ENCODE measurements at places on chromosomes 16 and 17.

GRCh38 chr17:56847106-56847505, 13.2 kb downstream of the DGKE start:
- no peak for DNase-seq

DNA sequence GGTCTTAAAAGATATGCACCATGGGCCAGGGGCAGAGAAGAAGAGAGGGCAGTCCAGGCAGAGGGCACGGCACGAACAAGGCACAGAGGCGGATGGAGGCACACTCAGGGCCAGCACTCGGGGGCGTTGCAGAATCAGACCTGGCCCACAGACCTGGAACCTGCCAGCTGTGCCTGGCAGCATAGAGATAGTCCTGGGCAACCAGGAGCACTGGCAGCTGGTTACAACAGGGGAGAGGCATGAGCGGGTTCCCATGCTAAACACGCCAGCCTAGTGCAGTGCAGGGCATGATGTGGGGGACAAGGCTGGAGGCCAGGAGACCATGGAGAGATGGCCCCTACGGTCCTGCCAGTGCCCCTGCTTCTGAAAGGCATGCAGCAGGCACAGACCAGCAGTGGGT, 56.9 kb upstream of the RBFOX3 start:
- DNase-seq, result no peak

DNA sequence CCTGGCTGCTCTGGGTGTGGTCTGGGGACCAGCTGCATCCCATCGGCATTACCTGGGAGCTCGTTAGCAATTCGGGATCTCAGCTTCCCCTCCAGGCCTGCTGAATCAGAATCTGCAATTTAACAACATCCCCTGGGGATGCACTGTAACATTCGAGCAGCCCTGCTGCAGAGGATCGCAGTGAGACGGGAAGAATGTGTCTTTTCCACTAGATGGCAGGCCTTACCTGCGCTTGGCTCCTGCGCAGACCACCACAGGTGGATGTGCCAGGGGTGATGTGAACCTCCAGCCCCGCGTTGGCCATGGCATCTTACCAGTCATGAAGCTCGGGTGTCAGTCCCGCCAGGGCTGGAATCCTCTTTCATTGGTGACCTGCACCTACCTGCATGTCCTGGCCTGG, 209.9 kb downstream of the PRKCB start:
- DNase-seq, result no peak

- DNase-seq, result no peak
Observed at GRCh38 chr16:7373776-7374175, 41.1 kb downstream of the RBFOX1 start.

DNA sequence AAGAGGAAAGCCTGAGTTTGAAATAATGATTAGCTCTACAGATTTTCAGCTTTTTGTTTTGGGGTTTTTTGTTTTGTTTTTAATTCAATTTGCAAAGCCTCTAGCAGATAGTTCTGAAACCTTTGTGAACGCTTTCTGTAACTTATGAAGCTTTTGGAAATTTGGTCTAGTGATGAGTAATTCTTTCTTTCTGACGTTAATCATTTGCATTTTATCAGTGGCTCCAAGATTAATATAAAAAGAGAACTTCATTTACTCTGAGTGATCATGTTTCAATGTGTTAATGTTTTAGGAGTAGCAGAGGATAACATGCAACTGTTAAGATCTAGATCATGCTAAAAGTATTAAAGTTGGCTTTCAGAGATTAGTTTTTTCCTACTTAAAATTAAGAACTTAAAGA, 160.3 kb upstream of the TBX2 start:
- no peak for DNase-seq

DNA sequence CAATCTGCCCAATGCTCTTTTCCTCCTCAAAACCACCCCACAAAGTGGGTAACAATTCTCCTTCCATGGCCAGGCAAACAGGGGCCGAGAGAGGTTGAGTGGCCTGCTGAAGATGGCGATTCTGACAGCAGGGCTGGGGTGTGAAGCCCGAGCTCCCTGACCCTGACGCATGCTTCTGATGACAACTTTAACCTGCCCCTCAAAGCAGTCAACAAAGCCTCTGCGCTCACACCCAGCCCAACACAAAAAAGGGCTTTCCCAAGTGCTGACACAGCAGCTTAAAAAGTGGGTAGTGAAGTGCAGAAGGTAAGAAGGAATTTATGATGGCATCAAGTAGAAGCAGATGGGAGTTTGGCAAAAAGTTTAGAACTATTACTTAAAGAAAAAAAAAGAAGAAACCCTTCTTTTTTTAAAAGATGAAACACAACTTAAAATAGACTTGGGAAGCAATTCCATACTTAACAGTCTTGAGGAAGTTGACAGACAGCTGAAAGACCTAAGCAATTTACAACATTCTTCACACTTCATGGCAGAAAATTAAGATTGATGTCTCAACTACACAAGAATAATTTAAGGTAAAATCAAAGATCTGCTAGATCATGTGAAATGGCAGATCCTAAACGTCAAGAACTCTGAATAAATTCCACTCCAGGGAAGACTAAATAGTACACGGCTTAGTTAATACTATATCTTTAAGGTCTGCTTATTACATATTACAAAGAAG, 133.9 kb downstream of the PARN start:
- no peak for DNase-seq

DNA sequence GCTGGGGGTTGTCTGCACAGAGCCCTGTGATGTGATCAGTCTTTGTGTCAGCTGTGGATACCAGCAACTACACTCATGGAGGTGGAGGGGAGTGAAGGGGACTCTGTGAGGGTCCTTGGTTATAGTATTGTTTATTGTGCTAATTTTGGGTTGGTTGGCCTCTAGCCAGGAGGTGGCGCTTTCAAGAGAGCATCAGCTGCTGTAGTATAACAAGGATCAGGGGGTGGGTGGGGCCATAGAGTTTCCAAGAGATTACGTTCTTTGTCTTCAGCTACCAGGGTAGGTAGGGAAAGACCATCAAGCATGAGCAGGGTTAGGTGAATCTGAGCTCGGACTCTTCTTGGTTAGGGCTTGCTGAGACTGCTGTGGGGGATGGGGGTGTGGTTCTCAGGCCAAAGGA, 97.1 kb upstream of the HS3ST3A1 start:
- no peak for DNase-seq

- DNase-seq, result no peak
Observed at GRCh38 chr16:83433201-83433600, 374.6 kb upstream of the HSBP1 start.

- no peak for DNase-seq
Observed at GRCh38 chr16:13390093-13390985, 488.9 kb downstream of the SHISA9 start.

DNA sequence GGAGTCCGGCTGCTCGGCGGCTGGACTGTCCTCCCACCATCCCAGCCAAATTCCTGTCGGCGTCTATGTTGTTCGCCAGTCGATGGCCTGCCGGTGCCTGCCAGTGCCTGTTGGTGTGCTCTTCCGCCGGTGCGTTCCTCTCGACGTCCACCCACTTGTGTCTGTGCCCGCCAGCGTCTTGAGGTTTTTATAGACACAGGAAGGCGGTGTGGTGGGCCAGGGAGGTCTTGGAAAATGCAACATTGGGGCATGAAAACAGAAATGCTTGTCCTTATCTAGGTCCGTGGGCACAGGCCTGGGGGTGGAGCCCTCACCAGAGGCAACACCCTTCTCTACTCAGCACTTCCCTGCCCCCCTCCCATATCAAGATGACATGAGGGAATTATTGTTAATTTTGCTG, 167.8 kb downstream of the IRF8 start:
- no peak for DNase-seq

DNA sequence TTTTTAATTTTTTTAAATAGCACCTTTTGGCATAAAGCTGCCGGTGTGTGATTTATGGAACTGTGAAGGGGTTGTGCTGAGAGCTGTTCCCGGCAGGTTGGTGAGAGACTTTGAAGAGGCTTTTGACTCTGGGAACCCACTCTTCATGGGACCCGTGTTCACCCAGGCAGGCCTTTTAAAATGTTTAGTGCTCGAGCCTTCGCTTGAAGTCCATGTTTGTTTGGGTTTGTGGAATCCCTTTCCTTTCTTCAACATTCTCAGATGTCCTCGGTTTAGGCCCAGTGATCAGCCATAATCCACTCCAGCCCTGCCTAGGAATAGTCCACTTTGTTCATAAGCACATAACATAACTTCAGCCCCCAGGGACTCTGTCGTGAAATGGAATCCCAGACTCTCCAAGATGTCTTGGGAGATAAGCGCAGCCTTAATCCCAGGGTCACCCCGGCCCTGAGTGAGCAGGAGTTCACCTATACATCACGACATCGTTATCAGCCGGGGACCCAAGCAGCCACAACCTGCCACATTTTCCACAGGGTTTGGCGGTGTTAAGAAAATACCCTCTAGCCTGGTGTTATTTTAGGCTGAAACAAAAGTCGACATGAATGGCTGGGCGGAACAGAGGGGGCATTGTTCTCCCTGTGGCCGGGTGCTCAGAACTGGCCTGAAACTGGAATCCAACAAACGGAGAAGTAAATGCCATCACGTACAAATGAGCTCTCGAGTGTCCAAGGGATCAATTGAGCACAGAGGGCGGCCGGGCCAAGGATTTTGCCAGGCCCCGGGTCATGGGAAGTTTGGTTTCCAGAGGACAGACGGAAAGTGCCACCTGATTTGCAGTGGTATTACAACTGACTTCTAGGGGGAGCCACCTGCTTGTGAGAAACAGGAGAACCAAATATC, 145.7 kb upstream of the IRX3 start:
- no peak for DNase-seq

- no peak for DNase-seq
Observed at GRCh38 chr16:380762-381011, 1.1 kb downstream of the PGAP6 start.

- DNase-seq, result no peak
Observed at GRCh38 chr17:78999947-79000395, 9.6 kb downstream of the CANT1 start.

- DNase-seq, result no peak
Observed at GRCh38 chr17:57811638-57812280, 38.1 kb downstream of the MRPS23 start.

DNA sequence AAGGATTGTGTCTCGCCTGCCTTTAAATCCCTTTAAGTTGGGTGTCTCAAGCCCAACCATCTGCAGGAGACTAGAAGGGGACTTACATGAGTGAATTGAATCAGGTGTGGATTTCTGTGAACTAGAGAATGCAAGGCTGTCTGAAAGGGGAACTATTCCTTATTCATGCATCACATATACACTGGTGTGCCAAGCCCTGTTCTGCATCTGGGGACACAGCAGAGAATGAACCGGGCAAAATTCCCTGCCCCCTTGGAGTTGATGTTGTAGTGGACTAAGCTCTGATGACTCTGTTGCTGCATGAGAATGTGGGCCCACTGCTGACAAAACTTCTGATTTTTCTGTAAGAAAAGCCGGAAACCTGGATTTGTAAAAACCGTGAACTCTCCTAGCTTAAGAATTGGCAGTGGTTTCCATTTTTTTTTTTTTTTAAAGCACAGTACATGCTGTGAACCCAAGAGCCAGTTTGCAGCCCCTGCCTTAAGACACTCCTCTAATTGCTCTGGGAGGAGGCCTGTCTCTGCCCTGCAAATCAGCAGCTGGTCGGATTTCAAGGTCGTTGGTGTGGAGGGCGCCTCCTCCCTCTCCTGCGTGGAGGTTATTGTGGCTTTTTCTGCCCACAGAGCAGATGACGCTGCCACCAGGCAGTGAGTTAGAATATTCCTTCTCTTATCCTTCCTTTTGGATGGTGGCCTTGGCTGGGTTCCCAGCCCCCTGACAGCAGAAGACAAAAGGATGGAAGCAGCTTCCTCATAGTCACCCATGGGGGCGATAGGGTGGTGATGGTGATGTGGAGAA, 131.0 kb downstream of the PRKCB start:
- no peak for DNase-seq

- DNase-seq, result no peak
Observed at GRCh38 chr16:3195975-3196374, 8.0 kb downstream of the OR1F1 start.

- no peak for DNase-seq
Observed at GRCh38 chr16:56894331-56894917, 29.4 kb downstream of the SLC12A3 start.

DNA sequence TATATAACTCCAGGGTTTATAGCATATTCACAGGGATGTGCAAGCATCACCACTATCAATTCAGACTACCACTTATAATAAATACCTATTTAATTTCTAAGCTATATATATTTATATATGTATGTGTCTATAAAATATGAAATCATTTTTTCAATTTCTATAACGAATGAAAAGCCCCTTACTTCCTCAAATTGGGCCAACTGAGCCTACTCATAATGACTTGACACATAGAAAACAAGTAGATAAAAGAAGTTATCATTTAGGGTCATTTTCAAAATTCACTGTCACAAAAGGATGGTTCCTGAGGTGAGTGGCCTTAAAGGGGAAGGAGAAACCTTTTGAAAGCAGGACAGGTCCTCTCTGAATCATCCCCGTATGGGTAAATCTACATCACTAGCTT, 114.1 kb downstream of the ADCY9 start:
- DNase-seq, result no peak

- no peak for DNase-seq
Observed at GRCh38 chr17:44907729-44908470, 7.4 kb downstream of the GFAP start.

DNA sequence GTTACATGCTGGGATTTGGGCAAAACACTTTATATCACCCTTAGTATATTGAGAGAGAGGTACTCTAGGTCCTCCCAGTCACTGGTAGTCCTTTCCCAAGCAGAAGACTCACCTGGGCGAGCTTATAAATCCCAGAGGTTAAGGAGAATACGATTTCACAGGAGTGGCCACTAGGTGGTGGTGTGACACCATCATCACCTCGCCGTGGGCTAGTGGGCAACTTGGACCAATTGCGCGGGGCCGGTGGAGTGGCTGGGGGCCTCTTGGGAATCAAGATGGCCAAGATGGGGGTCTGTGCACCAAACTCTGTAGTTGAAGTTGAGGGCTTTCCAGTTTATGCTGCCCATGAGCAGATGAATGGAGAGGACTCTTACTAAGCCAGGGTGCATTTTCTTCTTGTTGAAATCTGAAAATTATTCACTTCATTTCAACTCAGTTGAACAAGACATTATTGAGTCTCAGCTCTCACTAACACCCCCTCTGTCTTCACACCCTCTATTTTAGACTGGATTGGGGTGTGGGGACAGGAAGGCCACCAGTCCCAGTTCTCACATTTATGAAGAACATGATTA, 38.2 kb upstream of the PIRT start:
- peak; percentile 2 for DNase-seq

DNA sequence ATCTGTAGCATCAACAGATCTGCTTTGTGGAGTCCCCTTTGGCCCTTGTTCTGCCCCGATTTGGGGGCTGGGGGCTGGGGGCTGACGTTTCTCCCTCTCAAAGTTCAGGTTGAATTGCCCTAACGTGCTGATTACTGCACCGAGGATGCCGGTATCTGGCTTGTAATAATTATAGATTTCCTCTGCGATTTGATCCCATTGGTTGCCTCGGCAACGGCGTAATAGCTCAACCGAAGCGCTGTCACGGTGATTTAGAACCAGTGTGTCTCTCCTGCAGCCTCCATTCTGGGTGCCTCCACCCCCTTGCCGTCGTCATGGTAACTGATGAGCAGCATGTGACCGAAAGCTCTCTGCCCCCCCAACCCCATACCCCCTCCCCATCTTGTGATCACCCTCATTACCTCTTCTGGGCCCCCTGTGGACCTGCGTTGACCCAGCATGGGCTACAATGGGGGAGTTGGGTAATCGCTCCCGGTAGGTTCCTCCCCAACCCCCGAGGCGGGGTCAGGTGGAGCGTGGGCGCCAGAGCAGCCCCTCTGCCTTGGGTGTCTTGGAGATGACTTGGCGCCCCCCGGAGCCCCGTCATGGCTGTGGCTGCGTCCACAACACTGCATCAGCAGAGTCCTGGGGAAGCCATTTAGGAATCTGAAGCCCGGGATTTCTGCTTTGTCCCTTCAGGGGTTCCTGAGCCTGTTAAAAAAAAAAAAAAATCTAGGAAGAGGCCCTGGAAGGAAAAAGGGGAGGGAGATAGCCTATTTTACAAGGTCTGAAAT, 38.4 kb downstream of the ABAT start:
- DNase-seq, result no peak
